ENCODE measurements at places on chromosomes 12 and 14. TPM values are rescaled to one million over a fixed set of nuclear protein-coding genes. Genes with fewer than 3 reads are reported as not detected.

The SPIC gene
- total RNA-seq = not detected

The PAPLN gene
- 4.3 TPM for total RNA-seq

The ARID2 gene
- 29.1 TPM for total RNA-seq

The STAB2 gene
- total RNA-seq = 1.0 TPM

The PLBD1 gene
- 91.7 TPM for total RNA-seq

The TCL1A gene
- not detected for total RNA-seq

The MUCL1 gene
- total RNA-seq = not detected

The ITGB7 gene
- total RNA-seq = 5.3 TPM

- peak; percentile 35 for DNase-seq
Observed at GRCh38 chr12:86264451-86265328, 8.5 kb upstream of the MGAT4C start.

- no peak for DNase-seq
Observed at GRCh38 chr12:40996091-40996490, 192.0 kb upstream of the PDZRN4 start.

DNA sequence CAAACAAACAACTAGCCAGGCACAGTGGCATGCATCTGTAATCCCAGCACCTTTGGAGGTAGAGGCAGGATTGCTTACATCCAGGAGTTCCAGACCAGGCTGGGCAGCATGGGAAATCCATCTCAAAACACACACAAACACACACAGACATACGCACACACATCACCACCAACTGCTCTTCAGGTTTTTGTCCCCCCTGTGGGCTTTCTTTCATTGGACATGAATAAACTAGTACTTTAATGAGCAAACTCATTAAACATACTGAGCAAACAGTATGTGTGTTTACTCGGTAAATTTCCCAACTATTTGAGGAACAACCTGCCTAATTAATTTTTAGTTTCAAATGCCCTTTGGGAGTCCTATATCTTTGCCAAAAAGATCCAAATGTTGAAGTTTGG is 10.1 kb upstream of the RASSF3 start:
- DNase-seq = no peak

DNA sequence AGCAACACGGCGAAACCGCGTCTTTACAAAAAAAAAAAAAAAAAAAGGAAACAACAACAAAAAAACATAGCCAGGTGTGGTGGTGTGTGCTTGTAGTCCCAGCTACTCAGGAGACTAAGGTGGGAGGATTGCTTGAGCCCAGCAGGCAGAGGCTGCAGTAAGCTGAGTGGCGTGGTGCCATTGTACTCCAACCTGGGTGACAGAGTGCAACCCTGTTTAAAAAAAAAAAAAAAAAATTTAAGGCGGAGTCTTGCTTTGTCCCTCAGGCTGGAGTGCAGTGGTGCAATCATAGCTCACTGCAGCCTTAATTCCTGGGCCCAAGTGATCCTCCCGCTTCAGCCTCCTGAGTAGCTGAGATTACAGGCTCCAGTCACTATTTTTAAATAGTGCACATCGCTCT is 18.2 kb upstream of the FIGNL2 start:
- no peak for DNase-seq

DNA sequence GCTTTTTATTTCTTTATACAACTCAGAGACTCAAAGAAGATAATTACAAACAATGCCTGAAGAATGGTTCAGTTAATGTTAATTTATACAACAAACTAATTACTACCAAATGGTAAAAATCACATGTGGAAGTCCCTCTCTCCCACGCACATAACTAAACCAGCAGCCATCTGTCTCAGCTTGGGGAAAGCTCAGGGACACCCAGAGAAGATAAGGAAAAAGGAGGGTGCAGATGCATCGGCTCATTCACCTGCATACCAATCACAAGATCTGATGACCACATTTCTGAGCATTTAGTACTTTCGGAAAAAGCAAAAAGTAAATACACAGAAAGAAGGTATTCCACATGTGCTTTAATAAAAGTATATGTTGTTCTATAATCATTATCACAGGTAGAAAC is 136.3 kb downstream of the SOX5 start:
- no peak for DNase-seq

- no peak for DNase-seq
Observed at GRCh38 chr14:41302776-41303175, 303.9 kb upstream of the LRFN5 start.

- no peak for DNase-seq
Observed at GRCh38 chr12:30913323-30913722, 13.2 kb upstream of the TSPAN11 start.

DNA sequence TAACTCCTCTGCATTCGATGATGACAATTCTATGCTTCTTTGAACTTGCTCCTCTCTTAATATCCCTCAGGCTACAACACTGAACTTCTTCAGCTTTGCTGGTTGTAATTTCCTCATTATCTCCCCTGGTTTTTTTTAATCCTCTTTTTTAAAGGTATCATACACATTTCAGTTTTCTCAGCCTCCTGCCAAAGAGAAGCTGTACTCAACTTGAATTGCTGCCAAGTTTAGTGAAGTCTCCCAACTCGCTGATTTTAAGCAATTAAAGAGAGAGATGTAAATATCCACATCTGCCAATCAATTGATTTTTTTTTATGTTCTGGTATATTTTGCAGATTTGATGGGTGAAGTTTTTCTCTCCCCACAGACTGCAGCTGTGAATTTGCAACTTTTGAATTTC is 817.8 kb downstream of the GALC start:
- no peak for DNase-seq

- DNase-seq = no peak
Observed at GRCh38 chr12:96534339-96534738, 45.0 kb downstream of the CFAP54 start.

DNA sequence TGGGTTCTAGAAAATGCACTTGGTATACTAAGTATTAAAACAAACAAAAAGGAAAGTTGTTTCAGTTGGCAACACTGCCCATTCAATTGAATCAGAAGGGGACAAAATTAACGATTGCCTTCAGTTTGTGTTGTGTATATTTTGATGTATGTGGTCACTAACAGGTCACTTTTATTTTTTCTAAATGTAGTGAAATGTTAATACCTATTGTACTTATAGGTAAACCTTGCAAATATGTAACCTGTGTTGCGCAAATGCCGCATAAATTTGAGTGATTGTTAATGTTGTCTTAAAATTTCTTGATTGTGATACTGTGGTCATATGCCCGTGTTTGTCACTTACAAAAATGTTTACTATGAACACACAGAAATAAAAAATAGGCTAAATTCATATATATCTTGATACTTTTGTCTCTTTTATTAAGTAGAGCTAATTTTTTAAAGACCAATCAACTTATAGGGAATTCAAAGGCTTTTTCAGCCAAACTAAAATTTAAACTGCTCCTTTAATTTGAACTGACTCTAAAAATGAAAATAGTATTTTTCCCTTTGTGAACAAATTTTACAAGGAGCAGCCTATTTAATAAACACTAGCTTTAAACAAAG is 2.8 kb downstream of the FOXG1 start:
- DNase-seq = no peak

DNA sequence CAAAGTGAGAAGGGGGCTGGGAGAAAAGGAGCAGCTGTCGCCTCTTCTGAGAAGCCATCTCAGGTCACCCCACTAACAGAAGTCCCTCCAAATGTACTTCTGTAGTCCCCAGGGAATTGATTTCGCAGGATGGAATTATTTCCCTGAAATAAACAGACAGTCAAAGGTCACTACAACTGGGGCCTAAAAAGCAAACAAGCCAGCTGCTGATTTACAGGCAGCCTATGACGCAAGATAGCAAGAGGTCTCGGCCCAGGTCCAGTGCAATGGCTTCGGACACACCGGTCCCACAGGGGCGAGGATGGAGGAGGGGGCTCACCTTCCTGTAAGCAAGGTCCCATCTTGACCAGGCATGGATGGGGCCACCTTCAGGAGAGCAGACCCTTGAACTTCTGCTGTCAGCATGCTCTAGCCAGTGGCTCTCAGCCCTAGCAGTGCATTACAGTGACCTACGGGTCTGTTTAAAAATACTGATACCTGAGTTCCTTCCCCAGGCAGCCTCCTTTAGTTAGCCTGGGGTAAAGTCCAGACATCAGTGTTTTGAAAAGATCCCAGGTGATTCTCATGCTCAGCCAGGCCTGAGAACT is 18.1 kb downstream of the NUAK1 start:
- DNase-seq = no peak

DNA sequence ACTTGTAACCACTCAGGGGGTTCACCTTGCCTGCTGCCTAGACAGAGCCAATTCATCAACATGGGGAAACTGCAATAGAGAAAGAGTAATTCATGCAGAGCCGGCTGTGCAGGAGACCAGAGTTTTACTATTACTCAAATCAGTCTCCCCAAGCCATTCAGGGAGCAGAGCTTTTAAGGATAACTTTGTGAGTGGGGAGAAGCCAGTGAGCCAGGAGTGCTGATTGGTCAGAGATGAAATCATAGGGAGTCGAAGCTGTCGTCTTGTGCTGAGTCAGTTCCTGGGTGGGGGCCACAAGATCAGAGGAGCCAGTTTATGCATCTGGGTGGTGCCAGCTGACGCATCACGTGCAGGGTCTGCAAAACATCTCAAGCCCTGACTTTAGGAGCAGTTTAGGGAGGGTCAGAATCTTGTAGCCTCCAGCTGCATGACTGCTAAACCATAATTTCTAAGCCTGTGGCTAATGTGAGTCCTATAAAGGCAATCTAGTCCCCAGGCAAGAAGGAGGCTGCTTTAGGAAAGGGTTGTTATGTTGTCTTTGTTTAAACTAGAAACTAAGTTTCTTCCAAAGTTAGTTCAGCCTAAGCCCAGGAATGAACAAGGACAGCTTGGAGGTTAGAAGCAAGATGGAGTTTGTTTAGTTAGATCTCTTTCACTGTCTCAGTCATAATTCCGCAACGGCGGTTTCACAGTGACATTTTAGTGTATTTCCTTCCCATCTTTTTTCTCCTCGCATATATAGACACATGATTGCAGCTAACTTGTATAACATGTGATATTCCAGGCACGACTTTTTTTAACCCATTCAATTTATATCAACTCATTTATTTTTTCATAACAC is 68.9 kb upstream of the NCOR2 start:
- DNase-seq = peak; percentile 83

GRCh38 chr12:119704065-119704747 is 36.3 kb downstream of the PRKAB1 start:
- DNase-seq = no peak

DNA sequence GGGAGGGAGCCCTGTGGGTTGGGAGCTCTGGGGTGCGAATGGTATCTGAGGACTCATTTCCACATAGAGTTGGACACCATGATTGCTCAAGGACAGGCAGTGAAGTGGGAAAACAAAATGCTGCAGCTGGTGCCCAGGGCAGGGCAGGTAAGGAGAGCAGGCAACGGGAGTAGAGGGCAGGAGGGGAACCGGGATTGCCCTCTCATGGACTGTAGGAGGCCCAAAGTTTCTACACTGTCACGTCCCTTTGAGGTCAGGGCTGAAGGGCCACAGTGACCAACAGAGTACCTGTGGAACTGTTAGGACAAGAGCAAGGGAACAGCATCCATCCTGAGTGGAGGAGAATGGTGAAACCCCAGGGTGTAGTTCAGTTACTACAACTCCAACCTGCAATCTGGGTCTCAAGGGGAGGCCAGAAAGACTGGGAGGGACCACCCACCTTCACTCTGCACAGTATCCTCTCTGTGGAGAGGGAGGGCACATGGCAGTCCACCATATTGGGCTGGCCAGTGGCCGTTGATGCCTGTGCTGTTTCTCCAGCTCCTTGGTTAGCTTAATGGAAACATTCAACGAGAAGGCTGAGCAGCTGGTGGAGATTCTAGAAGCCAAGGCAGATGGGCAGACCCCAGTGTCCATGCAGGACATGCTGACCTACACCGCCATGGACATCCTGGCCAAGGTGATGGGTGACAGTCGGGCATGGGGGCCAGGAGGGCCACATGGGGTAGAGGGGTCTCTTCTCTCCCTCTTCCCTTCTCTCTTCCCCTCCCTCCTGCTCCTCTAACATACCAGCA is 22.2 kb downstream of the CYP46A1 start:
- no peak for DNase-seq

DNA sequence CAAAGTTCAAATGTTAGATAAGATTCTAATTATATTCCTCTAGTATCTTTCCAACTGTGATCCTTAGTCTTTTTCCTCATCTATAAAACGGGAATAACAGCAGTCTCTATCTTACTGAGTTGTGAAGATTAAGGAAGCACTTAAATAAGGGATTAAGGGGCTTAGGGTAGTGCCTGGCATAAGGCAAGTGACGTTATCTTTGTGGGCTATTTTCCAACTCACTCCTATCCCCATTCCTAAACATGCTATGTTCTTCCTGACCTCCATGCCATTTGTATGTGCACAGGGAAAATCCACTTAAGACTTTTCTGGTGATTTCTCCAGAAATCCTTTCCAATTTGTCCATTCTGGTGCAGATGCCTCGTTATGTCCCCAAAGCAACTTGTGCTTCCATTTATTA is 33.3 kb downstream of the SUPT16H start:
- DNase-seq = no peak

GRCh38 chr12:71400481-71400880 is 39.1 kb upstream of the LGR5 start:
- no peak for DNase-seq

GRCh38 chr14:103052407-103052806 is 4.9 kb downstream of the CDC42BPB start:
- DNase-seq = no peak

DNA sequence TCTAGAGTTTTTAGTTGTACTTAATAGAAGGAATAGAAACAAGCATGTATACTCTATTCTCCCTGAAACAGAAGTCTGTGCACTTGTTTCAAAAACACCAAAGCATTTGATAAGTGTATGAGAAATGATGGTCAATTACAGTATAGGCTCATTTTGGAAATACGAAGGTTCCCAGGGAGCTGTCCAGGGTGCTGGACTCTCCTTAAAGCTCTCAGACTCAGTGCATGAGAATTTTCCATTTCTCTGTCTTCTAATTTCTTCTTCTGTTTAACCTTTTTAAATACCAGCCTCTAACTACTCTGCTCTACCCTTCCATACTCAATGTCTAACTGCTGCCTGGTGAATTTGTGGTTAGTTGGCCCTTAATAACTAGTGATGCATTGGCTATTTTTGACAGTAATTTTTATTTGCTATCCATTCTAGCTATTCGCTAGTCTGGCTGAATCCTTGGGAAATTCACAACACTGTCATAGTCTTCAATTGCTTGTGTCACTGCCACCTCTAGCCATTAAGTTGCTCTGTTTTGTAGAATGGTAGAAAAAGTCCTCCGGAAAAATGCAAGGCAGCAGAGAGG is 229.2 kb downstream of the NRXN3 start:
- DNase-seq = no peak

- no peak for DNase-seq
Observed at GRCh38 chr12:5070090-5070489, 26.4 kb downstream of the KCNA5 start.

DNA sequence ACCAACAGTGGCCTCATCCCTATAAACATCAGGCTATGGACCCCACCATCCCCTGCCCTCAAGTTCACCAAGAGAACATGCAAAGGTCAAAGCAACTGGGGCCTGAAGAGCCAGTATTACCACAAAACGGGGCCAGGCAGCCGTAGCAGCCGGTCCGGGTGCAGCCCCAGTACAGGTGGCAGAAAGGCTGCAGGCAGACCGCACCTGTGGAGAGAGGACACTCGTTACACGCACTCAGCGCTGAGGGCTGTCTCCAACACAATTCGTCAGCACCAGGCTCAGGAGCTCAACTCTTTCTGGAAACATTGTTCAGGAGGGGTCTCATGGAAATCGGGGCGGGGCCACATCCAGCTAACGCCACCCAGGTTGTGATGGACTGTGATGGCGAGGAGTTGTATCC is 19.9 kb upstream of the GOLGA3 start:
- no peak for DNase-seq

GRCh38 chr12:128578045-128578444 is 245.7 kb downstream of the SLC15A4 start:
- no peak for DNase-seq
